ENCODE measurements at places on chromosomes 5 and 9.

DNA sequence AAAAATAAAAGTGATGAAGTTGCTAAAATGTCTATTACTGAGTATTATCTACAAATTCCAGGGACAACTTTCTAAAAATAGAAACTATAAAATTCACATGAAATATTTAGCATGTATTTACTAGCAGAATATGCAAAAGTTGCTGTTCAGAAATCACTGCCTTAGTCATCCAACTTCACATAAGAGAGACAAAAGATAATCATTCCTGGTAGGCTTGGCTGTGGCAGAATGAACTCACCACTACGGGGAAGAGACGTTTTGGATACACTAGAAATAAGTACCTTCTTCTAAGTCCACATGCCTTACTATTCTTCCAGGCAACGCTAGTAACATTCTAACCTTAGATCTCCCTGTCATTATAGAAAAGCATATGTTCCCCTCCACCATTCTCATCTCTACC lies 272.2 kb downstream of the BNC2 start:
- DNase-seq = no peak

DNA sequence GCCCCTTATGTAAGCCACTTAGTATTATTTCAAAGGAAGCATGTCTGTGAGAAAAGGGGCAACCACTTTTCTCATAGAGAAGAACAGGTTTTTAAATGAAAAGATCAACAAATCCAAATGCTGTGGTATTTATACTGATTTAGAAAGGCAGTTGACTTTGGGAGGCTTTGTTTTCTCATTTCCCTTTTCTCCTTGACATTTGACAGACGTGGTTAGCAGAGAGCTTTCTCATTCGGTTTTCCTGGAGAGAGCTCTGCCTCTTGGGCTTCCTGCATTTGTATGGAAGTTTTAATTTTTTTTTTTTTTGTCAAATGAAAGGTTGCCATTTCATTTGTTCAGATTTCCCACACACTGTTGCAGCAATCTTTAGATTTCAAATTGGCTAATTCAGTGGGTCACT lies 62.5 kb downstream of the EXOSC2 start:
- DNase-seq = no peak

- DNase-seq = no peak
These were observed 55.9 kb upstream of the PITX1 start for GRCh38 chr5:135089912-135090311.

DNA sequence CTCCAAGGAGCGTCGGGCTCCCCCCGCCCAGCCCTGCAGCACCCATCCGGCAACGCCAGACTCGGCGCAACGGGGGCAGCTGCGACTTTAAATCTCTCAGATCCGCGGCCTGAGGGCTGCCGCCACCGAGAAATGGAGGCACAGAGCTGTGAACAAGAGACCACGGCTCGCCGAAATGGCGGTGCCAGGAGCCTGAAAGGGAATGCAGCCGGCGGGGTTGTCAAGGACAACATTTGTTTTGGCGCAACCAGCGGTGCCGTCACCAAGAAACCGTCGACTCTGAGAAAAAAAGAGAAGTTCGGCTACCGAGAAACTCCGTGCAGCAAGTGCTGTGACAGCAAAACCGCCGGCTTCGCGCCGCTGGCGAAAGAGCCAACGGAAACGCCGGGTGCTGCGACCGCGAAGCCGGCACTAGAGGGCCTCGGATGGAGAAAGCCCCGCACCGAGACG lies 2.1 kb upstream of the ANXA2R start:
- DNase-seq = peak; percentile 78

- DNase-seq = peak; percentile 29
These were observed 2.0 kb downstream of the LARP1 start for GRCh38 chr5:154756868-154757813.

GRCh38 chr5:170466553-170466952 lies 37.3 kb upstream of the KCNIP1 start:
- DNase-seq = no peak

- DNase-seq = no peak
These were observed 188.0 kb upstream of the PIK3R1 start for GRCh38 chr5:68027519-68027918.

GRCh38 chr9:79221084-79221483 lies 350.7 kb upstream of the TLE4 start:
- DNase-seq = peak; percentile 87

GRCh38 chr5:13611604-13612003 lies 332.9 kb downstream of the DNAH5 start:
- DNase-seq = peak; percentile 97

GRCh38 chr5:164054461-164054860 lies 549.0 kb downstream of the MAT2B start:
- no peak for DNase-seq

- DNase-seq = no peak
These were observed 48.2 kb downstream of the ABCA1 start for GRCh38 chr9:104879555-104880309.

DNA sequence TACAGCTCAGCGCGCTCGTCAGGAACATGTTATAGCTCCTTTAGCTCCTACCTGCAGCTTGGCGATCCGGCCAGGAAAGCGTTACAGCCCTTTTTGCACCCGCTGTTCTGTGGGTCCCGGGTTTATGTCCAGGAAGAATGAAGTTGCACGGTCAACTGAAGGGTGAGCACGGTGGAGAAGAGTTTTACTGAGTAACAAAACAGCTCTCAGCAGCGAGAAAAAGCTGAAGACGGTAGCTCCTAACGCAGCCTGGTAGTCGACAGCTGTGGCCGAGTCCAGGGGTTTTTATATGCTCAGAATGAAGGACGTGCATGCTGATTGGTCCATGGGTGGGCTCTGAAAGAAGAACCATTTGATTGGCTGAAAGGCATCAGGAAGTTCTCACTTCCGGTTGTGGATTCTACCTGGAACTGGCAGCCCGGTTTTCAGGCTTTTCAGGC lies 1830.1 kb upstream of the NUDT12 start:
- DNase-seq = no peak

DNA sequence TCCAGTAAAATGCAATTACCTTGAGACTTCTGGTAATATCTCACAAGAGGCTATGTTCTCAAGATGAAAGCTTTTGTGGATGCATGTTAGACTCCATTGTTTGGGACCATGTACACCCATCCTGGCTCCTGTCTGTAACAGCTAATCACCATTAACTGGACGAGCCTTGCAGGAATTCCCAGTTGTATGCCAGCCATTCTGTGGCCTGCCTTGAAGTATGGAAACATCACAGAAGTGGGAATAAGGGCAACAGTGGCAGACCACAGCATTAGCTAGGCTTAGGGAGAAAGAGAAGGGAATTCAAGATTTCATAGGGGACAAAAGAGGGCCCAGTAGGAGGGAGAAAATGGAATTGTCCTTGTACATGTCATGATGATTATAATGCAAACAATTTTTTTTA lies 79.0 kb downstream of the RORB start:
- no peak for DNase-seq

DNA sequence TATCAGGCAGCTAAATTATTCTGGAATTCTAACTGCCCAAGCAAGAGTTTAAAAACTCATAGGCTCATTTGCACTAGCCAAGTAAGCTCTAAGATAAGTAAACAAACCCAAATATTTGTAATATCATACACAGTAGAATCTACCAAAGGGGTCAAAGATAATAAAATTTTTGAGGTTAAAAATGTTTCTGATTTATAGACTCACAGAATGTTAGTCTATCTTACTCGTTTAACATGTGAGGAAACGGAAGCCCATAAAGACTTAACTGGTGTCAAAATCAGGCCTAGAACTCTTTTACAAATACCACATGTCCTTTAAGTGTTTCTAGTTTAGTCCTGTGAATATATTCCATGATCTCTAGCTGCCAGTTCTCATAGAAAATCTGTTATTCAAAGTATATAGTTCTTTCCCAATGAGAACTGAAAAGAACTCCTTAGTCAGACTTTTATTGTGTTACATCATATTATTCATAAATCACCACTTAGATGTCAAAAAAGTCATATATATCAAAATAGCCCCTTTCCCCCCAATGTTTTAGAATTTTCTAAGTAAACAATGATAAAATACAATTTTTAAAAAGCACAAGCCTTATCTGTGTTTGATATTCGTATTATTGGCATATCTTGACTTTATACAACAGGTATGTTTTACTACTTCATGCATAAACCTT lies 13.9 kb downstream of the RAB14 start:
- no peak for DNase-seq

GRCh38 chr5:150154618-150155128 lies 972 bp downstream of the PDGFRB start:
- no peak for DNase-seq

DNA sequence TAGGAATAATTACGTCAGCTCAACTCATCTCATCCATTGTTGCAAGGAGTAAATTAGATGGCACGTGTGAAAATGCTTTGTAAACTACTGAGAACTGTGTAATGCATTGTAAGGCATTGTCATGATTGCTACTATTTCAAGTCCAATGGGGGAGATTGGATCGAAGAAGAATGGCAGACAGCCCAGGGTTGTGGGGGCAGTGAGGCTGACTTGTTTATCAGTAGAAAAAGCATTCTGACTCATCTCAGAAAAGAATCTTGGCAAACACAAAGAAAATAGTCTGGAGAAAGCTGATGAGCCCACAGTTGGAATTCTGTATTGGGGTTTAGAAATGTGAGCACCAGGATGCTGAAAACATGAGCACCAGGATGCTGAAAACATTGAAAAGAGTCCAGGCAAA lies 28.0 kb upstream of the DAP start:
- DNase-seq = no peak

- peak; percentile 74 for DNase-seq
These were observed 11.9 kb downstream of the DAB2 start for GRCh38 chr5:39412721-39413394.

DNA sequence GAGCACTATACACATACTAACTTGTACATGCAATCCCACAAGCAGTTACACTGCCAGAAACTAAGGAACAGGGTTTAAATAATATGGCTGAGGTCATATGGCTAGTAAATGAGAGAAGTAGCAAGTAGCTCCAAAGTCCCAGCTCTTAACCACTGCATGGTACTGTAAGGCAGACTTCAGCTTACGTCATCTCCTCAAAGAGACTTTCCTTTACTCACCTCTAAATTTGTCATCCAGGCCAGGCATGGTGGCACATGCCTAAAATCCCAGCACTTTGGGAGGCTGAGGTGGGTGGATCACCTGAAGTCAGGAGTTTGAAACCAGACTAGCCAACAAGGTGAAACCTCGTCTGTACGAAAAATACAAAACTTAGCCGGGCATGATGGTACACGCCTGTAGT lies 20.4 kb upstream of the SELENOP start:
- DNase-seq = peak; percentile 35

Measured in mammary epithelial cell (primary cell).